ENCODE measurements at places on chromosomes 1 and 21.

GRCh38 chr1:34796990-34797389 lies 4.2 kb downstream of the GJA4 start:
- DNase-seq, result no peak

GRCh38 chr21:23111070-23111600 lies 2112.9 kb downstream of the NCAM2 start:
- DNase-seq, result no peak

GRCh38 chr1:67749844-67750690 lies 65.1 kb downstream of the GADD45A start:
- DNase-seq, result no peak

DNA sequence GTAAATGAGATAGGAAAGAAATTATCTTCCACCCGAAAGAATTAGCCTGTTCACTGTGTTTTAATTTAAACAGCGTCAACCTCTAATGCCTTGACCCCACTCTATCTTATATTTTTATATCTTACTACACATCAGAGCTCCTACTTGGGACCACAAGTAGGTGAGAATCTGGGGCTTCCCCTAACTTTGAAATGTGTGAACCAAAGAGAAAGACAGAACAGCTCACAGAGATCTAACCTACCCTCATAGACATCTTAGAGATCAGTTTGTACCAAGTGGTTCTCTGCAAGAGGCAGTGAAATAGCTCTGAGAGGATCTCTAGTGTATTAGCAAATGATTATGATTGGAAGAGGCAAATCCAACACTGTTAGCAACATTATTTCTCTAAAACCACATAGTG lies 31.0 kb upstream of the IFI16 start:
- DNase-seq, result no peak

GRCh38 chr1:10057343-10057742 lies 24.6 kb downstream of the UBE4B start:
- no peak for DNase-seq

DNA sequence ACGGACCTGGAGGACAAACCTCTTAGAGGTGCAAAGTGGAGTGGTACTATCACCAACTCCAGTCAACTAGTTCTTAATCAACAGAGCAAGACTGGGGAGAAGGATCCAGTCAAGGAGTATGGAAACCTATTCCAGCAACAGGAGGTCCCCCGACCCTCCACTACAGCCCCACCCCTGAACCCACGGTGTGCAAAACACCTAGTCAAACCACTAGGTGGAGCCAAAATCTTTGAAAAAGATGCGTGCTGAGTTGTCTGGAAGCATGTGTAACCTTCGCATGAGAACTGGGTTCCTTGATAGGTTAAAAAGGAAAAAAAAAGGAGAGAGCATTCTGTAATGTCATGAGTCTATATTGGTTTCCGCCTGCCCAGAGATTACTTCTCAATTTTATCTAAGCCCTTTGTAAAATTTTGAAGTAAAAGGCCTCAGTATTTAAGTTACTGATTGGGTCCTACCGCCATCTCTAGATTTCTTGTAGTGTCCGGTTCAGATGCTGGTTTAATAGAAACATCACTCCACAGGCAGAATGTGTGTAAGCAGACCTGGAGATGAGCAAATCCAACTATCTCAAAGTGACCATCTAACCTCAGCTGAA lies 81.9 kb upstream of the HAO2 start:
- DNase-seq, result no peak
